ENCODE measurements at places on chromosomes 5 and 9. TPM values are rescaled to one million over a fixed set of nuclear protein-coding genes. Genes with fewer than 3 reads are reported as not detected.
A peak's percentile ranks its signal among the peaks of the same experiment; 100 is the strongest.

- DNase-seq: no peak
Observed at GRCh38 chr5:89276566-89277305, 393.8 kb upstream of the MEF2C start.

DNA sequence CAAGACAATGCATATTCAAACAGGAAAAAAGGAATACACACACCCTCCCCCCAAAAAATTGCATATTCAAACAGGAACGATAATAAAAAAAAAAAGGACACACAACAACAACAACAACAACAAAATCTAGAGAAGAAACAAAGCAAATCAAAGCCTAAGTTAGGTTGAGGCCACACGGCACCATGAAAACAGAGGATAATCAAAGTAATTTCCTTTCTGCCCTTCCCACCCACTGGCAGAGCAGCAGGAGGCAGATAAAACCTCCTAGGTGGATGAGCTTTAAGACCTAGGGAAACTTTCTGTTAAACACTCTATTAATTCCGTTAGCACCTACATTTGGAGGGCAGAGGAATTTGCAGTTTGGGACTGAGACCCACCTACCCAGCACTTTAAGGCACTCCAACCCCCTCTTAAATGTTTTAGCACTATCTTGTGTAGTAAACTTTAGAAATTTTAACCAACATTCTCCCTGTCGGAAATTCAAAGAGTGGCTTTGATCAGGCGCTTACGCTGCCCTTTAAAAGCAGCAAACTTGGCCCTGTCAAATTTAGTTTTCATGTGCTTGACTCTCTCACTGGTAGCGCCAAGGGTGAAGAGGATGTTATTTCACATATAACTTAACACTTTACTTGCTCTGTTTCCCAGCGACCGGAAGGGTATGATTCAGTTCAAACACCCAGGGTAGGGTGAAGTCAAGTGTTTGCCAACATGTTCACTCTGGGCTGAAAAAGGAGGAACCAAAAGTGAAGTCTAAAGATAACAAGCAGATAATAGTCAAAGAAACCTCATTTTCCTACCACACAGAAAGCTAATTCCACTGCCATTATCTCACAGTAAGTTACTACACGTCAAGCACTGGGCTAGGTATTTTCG, 9.2 kb downstream of the ENC1 start:
- peak; percentile 66 for DNase-seq

GRCh38 chr9:123470121-123470782, 114.3 kb downstream of the CRB2 start:
- no peak for DNase-seq

DNA sequence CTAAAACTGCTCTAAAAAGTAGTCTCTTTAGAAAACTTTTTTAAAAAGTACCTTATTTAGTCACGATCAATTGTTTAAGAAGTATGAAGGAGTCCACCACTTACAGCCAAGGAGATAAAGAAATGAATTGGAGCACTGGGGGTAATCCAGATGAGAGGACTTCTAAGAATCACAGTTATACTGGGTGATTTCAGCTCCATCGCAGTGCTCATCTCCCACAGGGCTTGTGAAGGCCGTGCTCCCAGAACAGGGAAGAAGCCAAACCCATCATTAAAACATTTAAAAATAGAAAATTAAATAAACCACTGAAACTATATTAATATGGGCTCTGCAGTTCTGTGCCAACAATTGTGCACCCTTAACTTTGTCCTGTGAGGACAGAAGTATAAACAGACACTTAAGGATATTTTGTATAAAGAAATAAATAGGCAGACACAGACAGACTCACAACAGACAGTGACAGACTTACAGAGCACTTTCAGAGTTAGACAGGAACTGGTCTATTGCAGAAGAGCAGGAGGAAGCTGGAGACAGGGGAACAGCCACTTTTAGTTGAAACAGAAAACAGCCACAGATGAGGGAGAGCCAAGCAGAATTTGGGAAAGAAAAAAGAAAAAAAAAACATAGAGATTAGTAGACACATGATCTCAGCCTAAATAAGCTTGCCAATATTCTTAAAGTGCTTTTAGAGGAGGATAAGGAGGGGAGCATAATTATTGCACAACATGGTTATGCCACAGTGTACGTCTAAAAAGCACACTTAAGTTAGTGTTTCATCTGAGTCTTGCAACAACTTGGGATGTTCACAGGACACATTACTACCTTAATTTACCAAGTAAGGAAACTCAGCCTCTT, 81.8 kb downstream of the FBXO38 start:
- no peak for DNase-seq

Gene PCDHA7
- not detected for total RNA-seq

DNA sequence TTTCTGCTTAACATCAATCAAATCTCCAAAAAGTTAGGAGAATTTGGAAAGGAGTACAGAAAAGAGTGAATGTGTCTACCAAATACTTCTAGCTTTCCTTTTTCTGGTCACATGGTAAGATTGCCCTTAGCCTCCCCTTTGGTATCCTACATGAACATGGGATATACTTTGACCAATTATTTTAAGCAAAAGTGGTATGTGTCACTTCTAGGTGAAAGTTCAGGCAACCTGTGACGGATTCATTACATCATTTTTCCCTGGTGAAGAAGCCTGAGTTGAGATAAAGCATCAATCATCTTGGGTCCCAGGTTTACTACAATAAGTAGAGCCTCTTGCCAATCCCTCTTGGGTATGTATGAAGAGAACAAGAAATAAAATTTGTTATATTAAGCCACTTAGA, 419.2 kb downstream of the PDE4D start:
- no peak for DNase-seq

DNA sequence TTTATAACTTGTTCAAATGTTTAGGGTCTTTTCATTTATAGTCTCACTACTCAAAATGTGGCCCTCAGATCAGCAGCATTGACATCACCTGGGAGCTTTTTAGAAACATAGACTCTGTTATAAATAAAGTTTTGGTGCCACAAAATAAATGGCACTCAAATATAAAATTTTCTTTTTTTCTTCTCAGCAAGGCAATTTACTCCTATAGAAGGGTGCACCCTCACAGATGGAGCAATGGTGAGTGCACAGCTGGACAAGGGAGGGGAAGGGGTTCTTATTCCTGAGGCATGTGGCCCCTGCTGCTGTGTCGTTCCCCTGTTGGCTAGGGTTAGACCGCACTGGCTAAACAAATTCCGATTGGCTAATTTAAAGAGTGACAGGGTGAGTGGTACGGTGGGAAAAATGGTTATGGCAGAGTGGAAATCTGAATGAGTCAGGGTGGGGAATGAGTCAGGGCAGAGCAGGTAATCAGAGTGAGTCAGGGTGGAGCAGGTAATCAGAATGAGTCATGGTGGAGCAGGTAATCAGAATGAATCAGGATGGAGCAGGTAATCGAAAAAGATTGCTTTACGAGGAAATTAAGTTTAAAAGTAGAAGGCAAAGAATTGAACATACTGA, 31.8 kb upstream of the C7 start:
- DNase-seq: no peak

Measured in Caki2 (cell line).